NCI-H1092 treated with DMSO at 0.1 percent for 48 hours (cell line): ENCODE measurements at places on chromosomes 4 and X.
A peak's percentile ranks its signal among the peaks of the same experiment; 100 is the strongest.

DNA sequence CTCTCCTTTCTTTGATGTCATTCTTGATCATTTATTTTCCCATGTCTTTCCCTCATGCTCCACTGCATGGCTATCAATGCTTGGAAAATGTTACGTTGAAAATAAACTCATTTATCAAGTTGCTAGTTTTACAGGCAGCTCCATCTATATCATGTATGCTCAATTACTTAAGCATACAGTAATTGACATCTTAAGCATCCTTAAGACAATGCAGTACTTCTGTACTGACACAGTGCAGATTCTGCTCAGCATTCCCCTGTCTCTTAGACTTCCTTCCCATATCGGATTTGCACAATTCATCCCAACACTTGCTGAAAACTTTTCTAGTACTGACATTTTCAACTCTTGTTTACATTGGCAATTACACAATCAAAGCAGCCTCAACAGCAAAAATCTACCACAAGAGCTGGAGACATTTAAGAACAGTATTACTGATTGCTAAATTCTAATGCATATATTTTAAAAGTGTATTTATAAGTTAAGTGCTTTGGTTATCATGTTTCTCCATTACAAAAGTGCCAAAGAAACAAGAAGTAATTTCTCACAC, 165.6 kb downstream of the ATP10D start:
- DNase-seq: no peak

DNA sequence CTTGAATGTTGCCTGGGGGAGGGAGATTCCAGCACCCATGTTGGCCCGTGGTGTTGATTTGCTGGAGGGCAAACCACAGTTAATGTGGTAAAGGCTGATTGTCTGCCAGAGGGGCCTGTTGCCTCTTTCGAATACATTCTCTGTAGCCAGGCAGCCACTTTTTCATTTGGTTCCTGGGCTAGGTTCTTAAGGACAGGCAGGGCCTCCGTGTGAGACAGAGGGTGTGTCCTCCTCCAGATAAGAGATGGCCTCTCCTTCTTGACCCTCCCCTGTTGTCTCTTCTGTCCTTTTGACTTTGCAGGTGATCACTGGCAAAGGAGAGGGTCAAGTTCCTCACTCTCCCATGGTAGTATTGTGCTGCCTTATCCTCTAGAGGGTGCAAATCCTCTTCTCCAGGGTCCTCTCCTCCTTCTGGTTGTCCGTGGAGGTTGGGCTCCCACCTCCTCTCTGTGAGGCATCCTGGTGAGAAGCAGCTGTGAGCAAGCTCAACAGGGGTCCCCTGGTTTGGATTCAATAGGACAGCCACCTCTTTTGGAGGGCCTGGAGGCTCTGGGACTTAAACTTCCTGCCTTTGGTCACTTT, 44.9 kb downstream of the ZNF182 start:
- peak; percentile 4 for DNase-seq

DNA sequence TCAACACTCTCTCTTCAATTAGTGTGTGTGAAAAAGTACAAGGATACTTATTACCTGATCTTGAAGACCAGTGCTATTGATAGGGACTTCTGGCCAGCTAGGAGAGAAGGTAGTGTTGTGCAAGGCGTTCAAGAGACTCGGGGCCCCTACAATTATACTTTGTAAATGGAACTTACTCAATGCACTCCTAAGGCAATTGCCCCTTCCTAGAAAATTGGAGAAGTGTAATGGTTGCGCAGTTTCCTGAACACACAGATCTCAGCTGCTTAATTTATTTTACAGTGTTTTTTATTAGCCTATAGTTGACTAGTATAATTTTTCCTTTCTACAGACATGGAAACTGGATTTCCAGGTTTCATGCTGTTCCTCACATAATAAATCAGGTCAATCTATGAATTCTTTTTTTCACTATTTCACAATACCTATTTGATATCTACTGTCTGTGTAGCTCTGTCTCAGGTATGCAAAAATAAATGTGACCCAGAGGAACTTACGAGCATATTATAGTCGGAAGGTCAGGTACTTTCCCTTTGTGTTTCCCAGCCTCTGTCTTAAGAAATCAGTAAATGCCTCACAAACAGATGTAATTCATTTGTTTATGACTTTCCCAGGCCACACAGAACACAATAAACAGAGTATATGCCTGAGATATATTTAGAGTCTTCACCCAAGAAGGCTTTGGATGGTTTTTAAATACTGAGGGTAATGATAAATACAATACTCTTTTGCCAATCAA, 89.1 kb upstream of the TET2 start:
- DNase-seq: no peak

DNA sequence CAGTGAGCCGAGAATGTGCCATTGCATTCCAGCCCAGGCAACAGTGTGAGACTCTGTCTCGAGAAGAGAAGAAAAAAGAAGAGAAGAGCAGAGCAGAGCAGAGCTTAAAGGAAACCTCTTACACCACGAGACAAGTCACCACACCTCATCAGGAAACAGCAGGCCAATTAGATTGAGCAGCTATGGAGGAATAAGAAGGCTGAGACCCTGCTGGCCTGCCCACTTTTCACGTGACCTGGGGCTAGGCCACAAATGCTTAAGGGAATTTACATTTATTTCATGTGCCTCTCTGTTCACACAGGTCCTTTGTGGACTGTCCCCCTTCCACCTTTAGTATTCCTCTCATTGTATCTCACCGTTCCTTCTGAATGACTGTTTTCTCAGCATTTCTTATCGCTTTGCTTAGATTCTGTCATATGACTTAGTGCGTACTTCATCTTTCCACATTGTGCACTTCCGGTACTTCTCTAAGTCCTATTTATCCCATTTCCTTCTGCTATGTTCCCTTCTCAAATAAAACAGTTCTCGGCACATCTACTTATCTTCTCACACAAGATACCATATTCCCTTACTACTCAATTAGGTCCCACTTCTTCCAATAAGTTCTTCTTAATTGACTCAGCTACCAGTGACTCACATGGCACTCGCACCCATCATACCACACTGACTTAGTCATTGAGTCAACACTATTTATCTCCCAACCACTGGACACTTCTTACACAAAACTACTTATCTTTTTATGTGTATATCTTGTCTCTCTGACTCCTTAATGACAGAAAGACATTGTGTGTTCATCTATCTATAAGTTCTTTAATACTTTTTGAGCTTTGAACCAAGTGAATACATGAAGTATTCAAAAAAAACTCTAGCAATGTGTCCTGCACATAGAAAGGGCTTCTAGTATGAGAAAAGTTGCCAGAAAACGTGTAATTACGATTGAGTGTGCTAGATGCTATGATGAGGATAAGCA, 11.0 kb downstream of the CUL4B start:
- DNase-seq: no peak

DNA sequence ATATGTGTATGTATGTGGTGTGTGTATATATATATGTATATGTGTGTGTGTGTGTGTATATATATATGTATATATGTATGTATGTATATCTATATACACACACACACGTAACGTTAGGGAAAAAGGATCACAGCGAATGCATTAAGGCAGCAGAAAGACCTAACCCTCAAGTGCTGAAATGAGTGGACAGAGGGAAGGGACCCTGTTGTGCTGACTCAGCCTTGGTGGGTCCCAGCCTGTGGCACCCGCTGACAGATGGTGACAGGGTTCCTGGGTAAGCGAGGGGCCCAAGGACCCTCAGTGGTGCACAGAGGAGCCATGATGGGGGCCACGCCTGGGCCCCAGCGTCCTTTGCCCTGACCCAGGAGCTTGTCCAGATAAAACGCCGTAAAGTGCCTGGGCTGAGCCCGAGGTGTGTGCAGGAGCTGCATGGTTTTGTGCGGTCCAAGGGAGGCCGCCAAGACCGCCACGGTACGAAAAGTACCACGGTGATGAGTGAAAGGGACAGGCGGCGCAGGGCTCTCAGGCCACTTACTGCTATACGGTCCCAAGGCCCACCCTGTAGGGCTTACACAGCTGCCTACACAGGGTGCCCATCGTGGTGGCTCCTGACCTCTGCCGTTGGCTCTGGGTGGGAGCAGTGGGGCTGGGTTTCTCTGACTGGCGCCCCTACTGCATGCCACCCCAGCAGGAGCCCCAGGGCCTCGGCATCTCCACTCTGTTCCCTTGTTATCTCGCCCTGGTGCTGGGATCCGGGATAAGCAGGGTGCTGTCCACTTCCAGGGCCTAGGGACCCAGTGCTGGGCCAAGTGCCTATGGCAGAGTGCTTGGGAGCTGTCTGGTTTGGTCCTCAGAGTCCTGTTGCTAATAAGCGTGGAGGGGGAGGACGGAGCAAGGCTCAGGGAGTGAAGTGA, 10.0 kb downstream of the SH3BP2 start:
- DNase-seq: no peak

DNA sequence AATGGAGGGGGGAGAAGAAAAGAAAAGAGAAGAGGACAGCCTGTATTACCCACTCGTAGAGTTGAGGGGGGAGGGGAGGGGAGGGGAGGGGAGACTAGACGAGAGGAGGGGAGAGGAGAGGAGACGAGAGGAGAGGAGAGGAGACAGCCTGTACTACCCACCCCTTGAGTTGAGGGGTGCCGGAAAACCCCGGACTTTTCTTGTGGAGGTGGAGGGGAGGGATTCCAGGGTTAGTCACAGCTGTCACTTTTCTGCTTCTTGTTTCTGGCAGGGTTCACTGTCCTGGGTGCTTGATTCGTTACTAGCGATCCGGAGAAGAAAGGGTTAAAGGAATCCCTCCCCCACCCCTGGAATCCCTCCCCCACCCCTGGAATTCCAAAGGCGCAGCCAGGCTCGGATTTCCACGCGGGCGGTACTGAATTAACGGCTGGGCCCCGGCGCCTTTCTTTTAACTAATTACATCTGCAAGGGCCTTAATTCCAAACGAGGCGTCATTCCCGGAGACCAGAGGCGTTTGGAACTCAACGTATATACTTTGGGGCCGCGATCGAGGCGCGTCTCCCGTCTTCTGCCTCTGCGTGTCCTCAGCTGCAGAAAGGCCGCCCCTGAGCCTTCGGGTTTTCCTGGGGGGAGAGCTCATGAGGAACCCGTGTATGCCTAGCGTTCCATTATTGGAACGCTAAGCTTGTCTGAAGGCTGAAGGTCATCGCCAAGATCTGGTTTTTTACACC, 20.1 kb upstream of the CSF2RA start:
- DNase-seq: no peak

DNA sequence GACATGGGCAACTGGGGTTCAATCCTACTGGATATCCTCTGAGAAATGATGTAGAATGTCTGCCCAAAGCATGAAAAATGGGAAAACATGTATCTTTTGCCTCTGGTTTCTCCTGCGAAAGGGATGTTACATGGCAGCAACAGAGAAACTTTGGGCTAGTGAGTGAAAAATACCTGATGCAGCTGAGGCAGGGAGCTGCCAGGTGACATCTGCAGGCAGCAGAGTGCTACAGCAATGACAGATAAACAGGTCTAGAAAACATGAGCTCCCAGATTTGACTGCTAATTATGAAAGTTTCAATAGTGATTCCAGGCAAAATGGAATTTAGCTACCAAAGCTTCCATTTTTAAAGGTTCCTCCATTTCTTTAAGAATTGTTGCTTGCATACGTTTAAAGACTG, 4.8 kb upstream of the CXCL1 start:
- peak; percentile 31 for DNase-seq

- DNase-seq: no peak
Observed at GRCh38 chrX:66876776-66877175, 237.9 kb upstream of the EDA2R start.

GRCh38 chr4:69239092-69239491, 24.5 kb upstream of the UGT2B11 start:
- DNase-seq: no peak

DNA sequence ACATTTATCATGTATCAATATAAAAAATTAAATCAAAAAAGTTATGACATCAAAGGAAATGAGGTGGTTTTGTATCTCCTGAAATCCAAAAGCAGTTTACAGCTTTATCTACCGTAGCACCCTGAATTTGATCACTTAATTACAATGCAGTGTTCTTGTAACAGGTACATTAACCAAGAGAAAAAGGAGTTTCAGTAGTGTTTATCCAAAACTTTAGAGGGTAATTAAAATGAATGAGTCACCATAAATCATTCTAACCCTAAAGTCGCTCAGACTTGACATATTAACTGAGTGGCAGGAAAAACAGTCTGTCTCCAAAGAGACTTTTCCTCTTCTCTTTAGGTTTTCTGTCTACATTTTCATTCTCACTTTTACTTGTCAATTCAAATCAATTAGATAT, 907.6 kb upstream of the EPHA5 start:
- no peak for DNase-seq

- no peak for DNase-seq
Observed at GRCh38 chr4:148834804-148835631, 392.8 kb upstream of the NR3C2 start.
